Fibroblast of the aortic adventitia (primary cell): ENCODE measurements at places on chromosomes 12 and 14. TPM values are rescaled to one million over a fixed set of nuclear protein-coding genes. Genes with fewer than 3 reads are reported as not detected.

The SDR9C7 gene
- not detected in 2 replicates for total RNA-seq

The SAMD15 gene
- total RNA-seq, result 2.0 and 3.6 TPM in 2 replicates

DNA sequence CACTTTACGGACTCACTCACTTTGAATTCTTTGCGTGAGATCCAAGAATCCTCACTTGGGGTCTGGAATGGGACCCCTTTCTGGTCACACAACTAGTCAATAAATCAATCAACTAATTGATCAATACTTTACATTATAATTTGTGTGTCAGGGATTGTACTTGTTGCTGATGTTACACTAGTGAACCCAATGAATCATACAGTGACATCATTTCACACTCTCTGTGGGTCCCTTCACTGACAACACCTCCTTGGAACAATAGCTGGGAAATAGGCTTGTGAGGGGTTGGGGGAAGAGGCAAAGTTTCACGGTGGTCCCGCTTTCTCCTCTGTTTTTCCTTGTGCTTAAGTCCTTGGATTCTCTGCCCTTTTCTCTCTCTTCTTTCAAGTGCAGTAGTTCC, 35.0 kb downstream of the TPH2 start:
- DNase-seq, result no peak

DNA sequence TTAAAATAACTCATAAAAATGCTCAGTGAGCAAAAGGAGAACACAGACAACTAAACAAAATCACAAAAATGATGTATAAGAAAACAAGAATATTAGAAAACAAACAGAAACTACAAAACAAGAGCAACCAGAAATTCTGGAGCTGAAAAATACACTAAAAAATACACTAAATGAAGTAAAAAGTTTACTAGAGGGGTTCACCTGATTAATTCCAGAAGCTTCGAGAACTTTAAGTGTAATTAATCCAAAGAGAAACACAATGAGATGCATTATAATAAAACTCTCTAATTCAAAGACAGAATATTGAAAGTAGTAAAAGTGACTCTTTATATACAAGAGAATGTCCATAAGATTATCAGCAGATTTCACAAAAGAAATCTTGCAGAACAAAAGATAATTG, 558.4 kb downstream of the CCER1 start:
- DNase-seq, result no peak

GRCh38 chr14:37824939-37825712, 229.7 kb downstream of the TTC6 start:
- no peak for DNase-seq

The GRIN2B gene
- total RNA-seq, result not detected in 2 replicates

GRCh38 chr12:124326871-124327270, 32.0 kb downstream of the RFLNA start:
- no peak for DNase-seq
